ENCODE measurements at places on chromosomes 1 and 21. TPM values are rescaled to one million over a fixed set of nuclear protein-coding genes. Genes with fewer than 3 reads are reported as not detected.

The ACBD6 gene
- polyA plus RNA-seq: 84.1 TPM

The DMBX1 gene
- not detected for polyA plus RNA-seq

The CD84 gene
- not detected for polyA plus RNA-seq

The TNFSF4 gene
- 29.3 TPM for polyA plus RNA-seq

The MRPL24 gene
- polyA plus RNA-seq: 80.4 TPM

The CLDN19 gene
- polyA plus RNA-seq: not detected

The KLHDC8A gene
- polyA plus RNA-seq: 0.06 TPM

The IFNAR1 gene
- 17.0 TPM for polyA plus RNA-seq

The ERVH48-1 gene
- not detected for polyA plus RNA-seq

The TMPRSS15 gene
- not detected for polyA plus RNA-seq

The FAM177B gene
- not detected for polyA plus RNA-seq

The LENEP gene
- 0.21 TPM for polyA plus RNA-seq

The LYST gene
- 5.6 TPM for polyA plus RNA-seq

The SLC30A1 gene
- polyA plus RNA-seq: 12.8 TPM

The MAP1LC3C gene
- polyA plus RNA-seq: 0.12 TPM

The DYNLT5 gene
- polyA plus RNA-seq: 0.71 TPM

The UBE2J2 gene
- 31.4 TPM for polyA plus RNA-seq

The CHIA gene
- not detected for polyA plus RNA-seq

The LCE1B gene
- not detected for polyA plus RNA-seq

The RSPH1 gene
- not detected for polyA plus RNA-seq

The TSTD1 gene
- not detected for polyA plus RNA-seq

The ORC1 gene
- polyA plus RNA-seq: 2.3 TPM

The TXLNA gene
- 49.3 TPM for polyA plus RNA-seq

The CCDC190 gene
- polyA plus RNA-seq: not detected

The S100A9 gene
- polyA plus RNA-seq: not detected

The ZZZ3 gene
- 46.2 TPM for polyA plus RNA-seq

Data from AG04450 (cell line).